Transverse colon (tissue), 4 donors: ENCODE measurements at places on chromosomes 12 and 14.

DNA sequence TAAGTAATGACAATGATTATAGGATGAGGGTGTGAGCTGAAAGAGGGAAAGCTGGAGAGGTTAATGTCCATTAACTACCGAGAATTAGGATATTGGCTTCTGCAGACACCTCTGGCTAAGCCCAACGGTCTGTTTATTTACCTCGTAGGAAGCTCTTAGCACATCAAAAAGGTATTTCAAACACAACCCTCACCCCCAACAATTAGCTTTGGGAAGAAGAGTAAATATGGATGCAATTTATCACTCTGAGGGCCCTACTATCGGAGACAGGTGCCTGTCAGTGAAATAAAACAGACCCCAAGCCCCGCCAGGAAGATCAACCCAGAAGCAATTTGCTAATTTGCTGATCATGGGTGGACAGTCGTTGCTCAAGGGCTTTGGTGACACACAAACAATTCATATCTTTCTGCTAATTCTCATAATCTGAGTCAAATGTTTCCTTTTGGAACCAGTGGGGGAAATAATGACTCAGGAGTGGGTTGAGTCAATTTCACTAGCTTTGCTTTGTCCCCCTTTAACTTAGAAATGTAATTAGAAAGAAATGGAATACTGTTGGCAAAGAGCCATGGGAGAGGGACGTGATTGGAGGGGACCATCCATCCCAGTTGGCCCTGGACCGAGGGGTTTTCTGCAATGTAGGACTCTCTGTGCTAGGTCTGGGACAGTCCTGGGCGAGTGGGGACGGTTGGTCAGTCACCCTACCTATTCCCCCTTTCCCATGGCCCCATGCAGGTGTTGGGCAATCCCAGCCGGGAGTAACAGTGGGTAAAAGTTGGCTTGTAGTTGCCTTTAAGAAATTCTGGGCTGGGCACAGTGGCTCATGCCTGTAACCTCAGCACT is 99.1 kb upstream of the MED13L start:
- DNase-seq = no peak

DNA sequence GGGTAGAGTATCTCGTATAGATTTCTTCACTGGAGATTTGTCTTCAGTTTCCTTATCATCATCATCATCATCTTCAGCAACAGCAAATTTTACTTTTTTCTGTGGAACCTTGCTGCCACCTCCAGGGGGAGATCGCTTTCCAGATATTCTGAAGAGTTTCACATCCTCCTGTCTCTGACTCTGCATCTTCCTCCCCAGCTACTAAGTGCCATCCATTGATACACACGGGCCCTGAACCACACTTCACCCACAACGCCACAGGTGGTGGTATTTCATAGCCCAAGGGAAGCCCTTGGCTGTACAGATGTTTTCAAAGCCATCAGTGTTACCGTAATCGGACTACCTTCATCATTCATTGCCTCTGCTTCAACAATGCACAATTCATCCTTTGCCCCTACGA is 82.2 kb downstream of the PPP2R5C start:
- peak; percentile 44 for DNase-seq

GRCh38 chr12:58773986-58774385 is 146.3 kb downstream of the LRIG3 start:
- no peak for DNase-seq

DNA sequence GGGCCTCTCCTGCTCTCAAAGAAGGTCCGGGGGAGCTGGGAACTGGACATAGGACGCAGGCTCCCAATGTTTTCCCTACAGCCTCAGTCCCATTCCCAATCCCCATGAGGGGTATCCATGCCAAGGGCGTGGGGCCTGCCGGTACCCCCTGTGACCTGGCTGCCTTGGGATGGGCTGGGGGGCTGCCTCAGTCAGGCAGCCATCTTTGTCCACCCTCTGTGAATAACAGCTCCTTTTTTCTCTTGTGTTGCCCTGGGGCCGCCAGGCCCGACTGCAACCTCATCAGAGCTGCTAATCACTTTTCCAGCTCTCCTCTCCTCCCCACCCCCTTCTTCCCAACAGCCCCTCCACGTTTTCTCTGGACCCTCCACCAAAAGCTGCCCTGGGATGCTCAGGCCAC is 11.2 kb downstream of the FIGNL2 start:
- no peak for DNase-seq

GRCh38 chr12:55499810-55500252 is 7.7 kb downstream of the OR6C68 start:
- DNase-seq = no peak

GRCh38 chr12:46046436-46046835 is 56.1 kb upstream of the SCAF11 start:
- DNase-seq = no peak

DNA sequence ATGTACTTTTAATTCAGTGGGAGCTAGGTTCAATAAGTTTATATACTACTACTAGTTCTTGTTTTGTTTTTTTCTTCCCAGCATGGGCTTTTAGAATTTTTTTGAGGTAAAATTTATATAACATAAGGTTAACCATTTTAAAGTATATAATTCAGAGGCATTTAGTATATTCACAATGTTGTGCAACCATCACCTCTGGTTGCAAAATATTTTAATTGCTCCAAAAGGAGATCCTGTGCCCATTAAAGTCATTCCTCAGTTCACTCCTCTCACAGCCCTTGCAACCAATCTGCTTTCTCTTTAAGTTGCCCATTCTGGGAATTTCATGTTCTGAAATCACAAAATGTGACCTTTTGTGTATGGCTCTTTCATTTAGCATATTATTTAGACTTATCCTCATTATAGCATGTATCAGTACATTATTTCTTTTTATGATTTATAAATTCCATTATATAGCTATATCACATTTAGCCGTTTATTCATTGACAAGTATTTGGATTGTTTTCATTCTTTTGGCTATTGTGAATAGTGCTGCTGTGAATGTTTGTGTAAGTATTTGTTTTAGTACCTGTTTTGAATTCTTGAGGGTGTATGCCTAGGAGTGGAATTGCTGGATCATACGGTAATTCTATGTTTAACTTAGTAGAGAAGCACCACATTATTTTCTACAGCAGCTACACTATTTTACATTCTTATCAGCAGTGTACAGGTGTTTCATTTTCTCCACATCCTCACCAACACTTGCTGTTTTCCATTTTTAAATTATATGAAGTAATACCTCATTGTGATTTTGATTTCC is 59.1 kb downstream of the ARHGAP5 start:
- no peak for DNase-seq

GRCh38 chr14:20706657-20707355 is 18.2 kb downstream of the ANG start:
- no peak for DNase-seq

GRCh38 chr12:132395192-132395907 is 66.0 kb upstream of the GALNT9 start:
- DNase-seq = peak; percentile 2

DNA sequence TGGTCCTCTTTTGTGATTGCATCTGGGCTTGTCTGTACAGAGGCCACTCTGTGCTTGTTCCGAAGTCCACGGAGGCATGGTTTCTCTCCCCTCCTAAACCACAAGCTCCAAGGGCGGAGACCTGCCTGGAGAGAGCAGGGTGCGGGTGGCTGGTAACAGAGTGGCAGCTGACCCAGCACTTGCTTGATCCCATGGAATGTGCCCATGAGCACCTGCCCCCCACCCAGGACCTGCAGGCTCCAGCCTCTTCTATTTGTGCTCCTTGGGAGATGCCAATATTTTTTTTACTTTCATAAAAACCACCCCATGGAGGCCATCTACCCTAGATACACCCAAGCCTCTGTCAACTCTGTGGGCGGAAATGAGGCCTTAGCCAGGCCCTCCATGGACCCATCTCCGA is 104.7 kb downstream of the PRMT8 start:
- no peak for DNase-seq

GRCh38 chr12:62983594-62983993 is 48.6 kb upstream of the PPM1H start:
- no peak for DNase-seq

DNA sequence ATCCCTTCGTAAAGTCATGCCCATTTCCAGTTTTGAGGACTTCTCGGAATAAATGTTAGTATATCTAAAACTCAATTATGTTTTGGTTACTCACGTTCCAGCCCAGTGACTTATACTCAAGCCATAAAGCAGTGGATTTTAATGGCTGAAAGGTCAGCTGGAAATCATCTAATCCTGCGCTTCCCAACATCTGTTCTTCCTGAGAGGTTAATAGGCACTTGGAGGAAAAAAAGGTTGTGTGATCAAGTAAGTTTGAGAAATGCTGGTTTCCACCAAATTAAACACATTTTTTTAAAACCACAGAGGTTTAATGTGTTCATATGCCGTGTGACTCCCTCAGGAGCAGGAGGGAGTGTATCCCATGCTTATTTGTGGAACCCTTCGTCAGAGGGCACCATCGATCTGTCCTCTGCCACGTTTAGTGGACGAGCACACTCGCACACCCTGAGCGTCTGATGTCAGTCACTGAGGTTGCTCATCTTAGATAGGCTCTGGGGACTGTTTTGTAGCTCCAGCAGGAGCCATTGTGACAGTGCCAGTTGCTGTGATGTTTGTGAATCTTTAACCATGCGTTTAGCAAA is 41.4 kb downstream of the FBXL14 start:
- no peak for DNase-seq

DNA sequence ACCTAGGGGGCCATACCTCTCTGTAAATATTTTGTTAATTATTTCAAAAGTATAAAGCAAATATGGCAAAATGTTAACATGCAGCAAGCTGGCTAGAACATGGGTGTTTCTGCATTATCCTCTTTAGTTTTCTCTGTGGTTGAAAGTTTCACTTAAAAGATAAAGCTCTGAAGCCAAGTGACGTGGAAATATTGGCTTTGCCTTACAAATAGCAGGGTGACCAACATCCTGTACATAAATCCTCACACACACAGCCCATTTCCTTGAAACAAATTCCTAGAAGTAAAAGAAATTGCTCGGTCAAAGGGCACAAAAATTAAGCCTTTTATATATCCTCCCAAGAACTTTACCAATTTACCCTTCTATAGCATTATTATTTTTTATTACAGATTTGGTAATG is 10.6 kb upstream of the VWF start:
- DNase-seq = no peak

DNA sequence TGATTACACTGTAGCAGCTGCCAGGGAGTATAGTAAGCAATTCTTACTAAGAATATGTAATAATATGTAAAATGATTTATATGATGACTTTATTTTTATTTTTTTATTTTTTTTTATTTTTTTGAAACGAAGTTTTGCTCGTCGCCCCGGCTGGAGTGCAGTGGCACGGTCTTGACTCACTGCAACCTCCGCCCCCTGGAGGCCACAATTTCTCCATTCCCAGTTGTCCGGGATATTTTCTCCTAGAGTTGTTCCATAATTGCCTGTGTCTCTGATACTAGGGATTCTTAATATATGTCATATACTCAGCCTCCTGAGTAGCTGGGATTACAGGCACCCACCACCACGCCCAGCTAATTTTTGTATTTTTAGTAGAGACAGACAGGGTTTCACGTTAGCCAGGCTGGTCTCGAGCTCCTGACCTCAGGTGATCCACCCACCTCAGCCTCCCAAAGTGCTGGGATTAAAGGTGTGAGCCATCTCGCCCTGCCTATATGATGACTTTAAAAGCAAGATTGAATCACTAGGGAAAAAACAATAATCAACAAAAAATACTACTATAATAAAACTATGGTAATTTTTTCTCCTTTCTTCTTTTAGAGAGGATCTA is 12.2 kb upstream of the ITPR2 start:
- DNase-seq = peak; percentile 61

DNA sequence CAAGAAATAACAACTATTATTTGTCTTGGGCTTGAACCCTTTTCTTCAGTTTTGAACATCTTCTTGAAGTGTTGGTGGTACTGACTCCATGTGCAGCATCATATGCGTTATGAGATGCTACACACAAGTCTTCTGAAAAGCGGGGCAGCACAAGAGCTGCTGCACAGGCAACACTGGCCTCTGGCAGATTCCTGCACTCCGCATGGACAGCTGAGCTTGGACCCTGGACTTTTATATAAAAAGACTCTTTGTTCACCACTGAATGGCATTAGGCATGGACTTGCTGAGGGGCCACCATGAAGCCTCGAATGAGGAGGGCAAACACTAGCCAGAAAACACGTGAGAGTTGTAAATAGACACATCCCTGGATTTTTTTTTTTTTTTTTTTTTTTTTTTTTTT is 210.8 kb upstream of the NPAS3 start:
- DNase-seq = no peak

- no peak for DNase-seq
Measured at GRCh38 chr12:28742791-28743190, 406.3 kb upstream of the FAR2 start.

- DNase-seq = no peak
Measured at GRCh38 chr12:41013881-41014642, 174.1 kb upstream of the PDZRN4 start.

DNA sequence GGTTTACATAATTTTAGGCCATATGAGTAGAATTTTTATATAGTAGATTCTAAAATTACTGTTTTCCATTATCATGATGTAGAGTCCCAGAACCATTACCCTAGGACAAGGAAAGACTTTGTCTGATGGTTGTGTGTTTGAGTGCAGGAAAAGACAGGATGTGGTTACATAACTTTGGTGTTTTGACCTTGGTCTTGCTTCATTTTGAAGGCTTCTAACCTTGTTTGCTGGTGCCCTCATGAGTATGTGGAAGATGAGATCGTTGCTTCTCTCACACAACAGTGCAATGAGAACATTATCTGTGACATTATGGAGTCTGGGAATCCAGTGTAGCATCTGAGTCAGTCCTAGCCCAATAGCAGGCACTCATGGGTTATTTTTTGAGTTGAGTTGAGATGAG is 106.2 kb downstream of the IGF1 start:
- no peak for DNase-seq

GRCh38 chr12:75923964-75924666 is 107.5 kb downstream of the PHLDA1 start:
- DNase-seq = no peak

GRCh38 chr12:130615861-130616345 is 100.2 kb downstream of the RIMBP2 start:
- no peak for DNase-seq

GRCh38 chr12:79873201-79873600 is 61.7 kb downstream of the PPP1R12A start:
- DNase-seq = no peak

GRCh38 chr12:132329036-132329719 is at the start of gene GALNT9:
Gene GALNT9, minus strand, starts transcription at chr12:132329589. Its CDS starts 386 bp downstream, at chr12:132329203.
- no peak for DNase-seq

DNA sequence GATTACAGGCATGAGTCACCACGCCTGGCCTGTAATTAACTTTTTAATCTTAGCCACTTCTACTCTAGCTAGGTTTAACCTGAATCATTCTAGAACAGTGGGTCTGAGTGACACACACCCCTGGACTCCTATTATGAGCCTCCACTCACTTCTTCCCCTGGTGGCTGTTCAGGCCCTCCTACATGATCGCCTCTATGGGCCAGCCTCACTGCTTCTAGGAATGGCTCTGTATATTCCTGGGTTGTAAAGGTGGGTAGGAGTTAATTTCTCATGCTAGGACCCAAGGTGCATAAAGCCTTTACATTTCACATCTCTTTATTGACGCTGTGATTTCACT is 8.0 kb upstream of the RNU6-8 start:
- DNase-seq = no peak

DNA sequence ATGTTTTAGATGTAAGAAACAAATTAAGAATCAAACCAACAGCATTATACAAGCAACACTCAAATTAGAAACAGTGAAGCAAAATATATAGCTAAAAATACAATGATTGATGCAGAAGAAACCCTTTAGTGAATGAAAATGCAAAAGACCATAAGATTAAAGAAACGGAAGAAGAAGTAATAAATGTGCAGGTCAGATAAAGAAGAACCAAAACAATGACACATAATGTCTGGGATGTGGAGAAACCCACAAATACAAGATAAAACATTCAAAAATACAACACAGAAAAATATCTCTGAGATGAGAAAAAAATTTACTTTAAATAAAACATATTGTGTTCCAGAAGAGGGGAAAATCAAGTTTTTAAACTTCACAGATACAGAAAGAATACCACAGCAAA is 73.4 kb upstream of the AVPR1A start:
- no peak for DNase-seq
